ENCODE measurements at places on chromosomes 3 and 15.
A peak's percentile ranks its signal among the peaks of the same experiment; 100 is the strongest.

DNA sequence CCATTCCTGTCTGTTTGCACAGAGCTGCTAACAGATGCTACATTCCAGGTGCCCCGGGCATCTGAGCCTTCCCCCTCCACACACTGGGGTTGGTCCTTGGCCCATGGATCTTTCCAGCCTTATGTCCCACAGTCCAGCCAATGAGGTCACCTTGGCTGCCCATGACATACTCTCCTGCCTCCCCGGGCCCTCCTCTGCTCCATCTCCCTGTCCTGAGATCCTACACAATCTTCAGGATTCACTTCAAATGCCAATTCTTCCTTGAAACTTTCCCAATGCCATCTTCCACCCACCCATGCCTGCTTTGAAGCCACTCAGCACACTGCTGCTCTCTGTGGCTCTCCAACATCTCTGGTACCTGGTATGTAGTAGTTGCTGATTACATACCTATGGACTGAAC lies 4.3 kb downstream of the CHRNA3 start:
- no peak for DNase-seq

DNA sequence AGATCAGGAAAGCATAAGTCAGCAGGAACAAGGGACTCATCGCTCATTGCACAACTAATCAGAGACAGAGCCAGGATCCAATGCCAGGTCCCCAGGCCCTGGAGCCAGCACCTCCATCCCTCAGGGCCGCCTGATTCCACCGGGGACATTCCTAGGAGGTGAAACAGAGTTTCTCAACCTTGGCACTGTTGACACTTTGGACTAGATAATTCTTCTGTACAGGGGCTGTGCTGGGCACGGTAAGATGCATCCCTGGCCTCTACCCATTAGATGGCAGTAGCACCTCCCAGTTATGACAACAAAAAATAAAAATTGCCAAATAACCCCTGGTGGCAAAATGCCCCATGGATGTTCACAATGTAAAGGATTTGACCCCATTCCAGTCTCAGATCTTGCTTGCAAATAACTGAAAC lies 127.7 kb downstream of the MTHFS start:
- DNase-seq = peak; percentile 48

DNA sequence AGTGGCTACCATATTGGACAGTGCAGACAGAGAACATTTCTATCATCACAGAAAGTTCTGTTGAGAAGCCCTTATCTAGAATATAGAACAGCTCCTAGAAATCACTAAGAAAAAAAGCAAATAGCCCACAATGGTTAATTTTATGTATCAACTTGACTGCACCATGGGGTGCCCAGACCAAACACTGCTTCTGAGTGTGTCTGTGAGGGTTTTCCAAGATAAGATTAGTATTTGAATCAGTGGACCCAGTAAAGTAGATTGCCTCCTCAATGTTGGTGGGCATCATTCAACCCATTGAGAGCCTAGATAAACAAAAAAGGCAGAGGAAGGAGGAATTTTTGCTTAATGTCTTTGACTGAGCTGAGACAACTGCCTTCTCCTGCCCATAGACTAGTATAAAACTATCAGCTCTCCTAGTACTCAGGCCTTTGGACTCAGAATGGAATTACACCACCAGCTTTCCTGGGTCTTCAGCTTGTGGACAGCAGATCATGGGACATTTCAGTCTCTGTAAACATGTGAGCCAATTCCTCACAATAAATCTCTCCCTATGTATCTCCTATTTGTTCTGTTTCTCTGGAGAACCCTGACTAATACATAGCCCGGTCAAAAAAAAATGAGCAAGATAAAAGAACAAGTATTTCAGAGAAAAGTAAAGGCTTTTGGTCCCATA lies 55.9 kb upstream of the OXTR start:
- DNase-seq = no peak

DNA sequence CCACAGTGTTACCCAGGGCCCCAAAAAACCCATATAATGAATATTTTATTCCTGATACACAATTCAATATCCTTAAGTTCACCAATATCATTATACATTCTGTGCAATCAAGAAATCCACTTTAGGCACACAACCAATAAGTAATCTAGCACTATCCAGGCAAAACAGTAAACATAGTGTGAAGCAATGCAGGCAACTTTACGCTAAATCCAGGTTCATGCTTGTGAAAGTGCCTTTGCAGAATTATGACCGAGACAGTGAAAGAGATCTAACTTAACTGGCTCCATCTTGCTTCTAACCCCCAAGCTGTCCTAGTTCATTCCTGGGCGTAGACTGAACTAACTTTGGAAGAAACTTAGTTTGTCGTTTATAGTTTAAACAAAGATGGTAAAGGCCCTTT lies 34.2 kb upstream of the INO80 start:
- DNase-seq = no peak

- no peak for DNase-seq
Measured at GRCh38 chr15:90231028-90232017, 2.4 kb downstream of the CIB1 start.

GRCh38 chr3:27714692-27715453 lies 7.2 kb downstream of the EOMES start:
- peak; percentile 19 for DNase-seq

DNA sequence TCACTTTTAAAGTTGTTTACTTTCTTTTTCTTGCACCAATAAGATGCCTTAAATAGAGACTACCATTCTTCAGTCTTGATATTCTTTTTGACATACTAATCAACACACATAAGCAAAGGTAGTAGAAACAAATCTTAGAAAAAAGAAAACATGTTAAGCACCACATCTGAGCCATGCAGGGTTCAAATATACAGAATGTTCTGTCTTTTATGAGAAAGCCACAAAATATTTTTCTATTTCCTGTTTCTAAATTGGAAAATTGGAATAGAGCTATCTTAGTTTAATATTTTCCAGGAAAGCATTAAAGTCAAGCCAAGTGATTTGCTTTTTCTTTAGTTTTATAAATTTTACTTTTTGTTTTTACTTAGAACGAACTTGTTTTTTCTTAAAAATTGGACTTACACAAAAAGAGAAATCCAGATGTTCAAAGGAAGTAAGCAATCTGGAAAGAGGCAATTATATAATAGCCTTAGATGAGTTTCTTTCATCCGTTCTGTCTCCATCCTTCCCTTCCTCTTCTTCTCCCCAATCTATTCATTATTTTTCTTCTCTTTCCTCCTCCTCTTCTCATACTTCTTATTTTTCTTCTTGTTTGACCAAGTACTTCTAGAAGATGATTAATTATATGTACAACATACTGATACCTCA lies 731.7 kb downstream of the SQOR start:
- DNase-seq = no peak

DNA sequence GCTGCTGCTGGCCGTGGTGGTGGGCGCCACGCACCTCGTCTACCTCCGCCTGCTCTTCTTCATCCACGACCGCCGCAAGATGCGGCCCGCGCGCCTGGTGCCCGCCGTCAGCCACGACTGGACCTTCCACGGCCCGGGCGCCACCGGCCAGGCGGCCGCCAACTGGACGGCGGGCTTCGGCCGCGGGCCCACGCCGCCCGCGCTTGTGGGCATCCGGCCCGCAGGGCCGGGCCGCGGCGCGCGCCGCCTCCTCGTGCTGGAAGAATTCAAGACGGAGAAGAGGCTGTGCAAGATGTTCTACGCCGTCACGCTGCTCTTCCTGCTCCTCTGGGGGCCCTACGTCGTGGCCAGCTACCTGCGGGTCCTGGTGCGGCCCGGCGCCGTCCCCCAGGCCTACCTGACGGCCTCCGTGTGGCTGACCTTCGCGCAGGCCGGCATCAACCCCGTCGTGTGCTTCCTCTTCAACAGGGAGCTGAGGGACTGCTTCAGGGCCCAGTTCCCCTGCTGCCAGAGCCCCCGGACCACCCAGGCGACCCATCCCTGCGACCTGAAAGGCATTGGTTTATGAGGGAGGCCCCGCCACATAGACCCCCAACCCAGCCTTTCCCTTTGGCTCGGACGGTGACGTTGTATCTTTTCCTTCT lies 1.1 kb downstream of the GPR27 start:
- DNase-seq = no peak

- DNase-seq = peak; percentile 91
Measured at GRCh38 chr3:150365132-150365604, 42.9 kb upstream of the TSC22D2 start.

DNA sequence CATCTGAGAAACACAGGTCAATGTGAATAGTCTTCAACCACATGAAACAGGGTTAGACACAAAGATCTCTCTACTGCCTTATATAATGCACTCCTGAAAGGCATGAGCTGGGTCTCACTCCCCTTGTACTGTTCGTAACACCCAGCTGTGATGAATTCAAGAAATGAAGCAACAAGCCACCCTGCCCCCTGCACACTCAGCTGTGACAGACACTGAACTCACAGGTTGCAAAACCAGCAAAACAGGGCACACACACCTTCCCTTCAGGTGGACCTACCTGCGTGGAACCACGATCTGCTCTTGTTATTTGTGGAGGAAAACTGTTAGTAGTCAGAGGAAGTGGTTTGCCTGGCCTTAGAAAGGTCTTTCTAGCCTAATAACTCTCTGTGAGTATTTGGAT lies 64.5 kb downstream of the CERS3 start:
- DNase-seq = no peak

DNA sequence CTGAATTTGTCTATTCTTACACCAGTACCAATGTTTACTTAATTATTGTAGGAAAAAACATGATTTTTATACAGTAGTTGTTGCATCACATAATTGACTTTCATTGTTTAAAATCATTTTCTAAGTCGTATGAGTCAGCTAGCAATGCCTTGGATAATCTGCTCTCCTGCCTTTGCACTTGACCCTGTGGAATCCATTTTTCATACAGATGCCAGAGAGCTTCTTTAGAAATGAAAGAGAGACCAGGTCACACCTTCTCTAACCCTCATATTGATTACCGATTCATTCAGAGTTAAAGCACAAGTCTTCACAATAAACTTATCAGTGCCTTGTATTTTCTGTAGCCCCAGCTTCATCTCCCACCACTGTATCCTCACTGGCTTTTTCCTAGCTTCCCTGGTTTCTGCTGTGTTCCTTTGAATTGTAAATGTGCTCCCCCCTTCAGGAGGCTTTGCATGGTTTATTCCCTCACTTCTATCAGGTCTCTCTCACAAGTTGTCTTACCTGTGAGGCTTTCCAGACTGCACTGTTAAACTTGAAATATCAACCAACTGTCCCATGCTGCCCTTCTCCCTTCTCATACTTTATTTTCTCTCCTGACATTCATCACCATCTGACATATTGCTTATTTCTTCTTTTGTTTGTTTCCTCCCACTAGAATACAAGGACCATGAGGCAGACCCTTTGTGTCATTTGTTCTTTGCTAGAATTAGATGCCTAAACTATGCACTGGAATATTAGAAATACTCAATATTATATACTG lies 662.0 kb upstream of the GBE1 start:
- DNase-seq = no peak

DNA sequence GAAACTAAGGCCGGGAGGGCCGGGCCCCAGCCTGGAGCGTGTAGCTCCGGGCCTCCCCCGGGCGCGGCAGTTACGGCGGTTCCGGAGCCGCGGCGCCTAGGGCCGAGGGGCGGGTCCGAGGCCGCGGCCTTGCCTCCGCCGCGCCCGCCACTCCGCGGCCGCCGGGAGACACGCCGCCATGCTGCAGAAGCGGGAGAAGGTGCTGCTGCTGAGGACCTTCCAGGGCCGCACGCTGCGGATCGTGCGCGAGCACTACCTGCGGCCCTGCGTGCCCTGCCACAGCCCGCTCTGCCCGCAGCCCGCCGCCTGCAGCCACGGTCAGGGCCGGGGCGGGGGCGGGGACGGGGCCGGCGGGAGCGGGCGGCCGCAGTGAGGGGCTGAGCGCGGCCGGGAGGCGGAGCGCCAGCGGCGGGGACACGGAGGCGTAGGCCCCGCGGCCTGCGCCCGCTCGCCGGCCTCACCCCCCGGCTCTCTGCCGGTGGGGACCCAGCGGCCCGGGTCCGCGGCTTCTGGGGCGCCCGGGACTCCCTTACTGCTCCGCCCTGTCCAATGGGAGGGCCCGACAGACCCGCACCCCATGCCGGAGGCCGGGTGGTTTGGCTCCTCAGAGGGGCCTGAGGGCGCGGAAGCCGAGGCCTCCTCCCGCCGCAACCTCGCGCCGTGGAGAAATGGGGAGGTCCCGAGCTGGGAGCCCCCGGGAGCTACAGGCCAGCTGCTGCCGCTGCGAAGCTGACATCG lies at the start of gene DIS3L:
Gene DIS3L, plus strand, starts transcription at position 150 of the 738 bp plus-strand sequence. Its CDS starts 29 bp downstream, at position 179.
- peak; percentile 72 for DNase-seq

GRCh38 chr3:55455915-55456314 lies 31.2 kb downstream of the WNT5A start:
- no peak for DNase-seq

DNA sequence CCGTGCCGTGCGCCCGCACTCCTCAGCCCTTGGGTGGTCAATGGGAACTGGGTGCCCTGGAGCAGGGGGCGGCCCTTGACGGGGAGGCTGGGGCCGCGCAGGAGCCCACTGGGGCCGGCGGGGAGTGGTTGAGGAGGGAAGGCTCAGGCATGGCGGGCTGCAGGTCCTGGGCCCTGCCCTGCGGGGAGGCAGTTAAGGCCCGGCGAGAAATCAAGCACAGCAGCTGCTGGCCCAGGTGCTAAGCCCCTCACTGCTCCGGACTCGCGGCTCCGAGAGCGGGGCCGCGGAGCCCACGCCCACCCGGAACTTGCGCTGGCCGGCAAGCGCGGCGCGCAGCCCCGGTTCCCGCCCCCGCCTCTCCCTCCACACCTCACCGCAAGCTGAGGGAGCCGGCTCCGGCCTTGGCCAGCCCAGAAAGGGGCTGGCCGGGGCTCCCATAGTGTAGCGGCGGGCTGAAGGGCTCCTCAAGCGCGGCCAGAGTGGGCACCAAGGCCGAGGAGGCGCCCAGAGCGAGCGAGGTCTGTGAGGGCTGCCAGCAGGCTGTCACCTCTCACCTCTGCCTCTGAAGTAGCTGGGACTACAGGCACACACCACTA lies 7.8 kb downstream of the GP9 start:
- no peak for DNase-seq

DNA sequence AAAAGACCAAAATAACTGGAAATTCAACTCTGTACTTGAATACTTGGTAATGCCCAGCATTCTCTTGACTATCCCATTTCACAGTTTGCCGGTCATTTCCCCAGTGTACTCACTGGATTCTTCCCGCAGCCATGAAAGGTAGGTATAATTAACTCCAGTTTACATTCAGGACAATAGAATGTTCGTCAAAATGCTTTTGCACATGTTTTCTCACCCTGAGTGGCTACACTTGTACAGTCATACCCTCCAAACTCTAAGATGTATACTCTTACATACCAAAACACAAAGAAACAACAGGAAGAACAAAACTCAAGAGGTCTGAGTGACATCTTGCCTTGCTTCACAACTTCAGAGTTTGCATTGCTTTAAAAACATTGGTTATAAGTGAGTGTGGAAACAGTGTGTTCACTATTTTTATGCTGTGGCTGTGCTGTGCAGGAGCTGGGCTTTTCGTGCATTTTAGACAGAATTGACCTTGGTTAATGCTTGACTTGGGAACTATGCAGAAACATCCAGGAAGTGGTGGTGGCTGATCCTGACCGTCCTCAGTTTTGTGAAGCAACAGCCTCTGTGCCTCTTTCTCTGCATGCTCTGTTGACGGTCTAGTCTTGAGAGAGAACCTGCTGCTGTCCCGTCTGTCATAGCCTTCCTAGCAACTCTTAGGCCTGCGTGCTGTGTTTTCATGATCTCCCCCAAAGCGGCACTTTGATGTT lies 90.5 kb downstream of the IGF1R start:
- no peak for DNase-seq
